ENCODE measurements at places on chromosomes 7 and 10.

GRCh38 chr7:70215491-70215890, 617.2 kb downstream of the AUTS2 start:
- DNase-seq, result no peak

- no peak for DNase-seq
These were observed 26.2 kb downstream of the GRID1 start for GRCh38 chr10:86340176-86340990.

GRCh38 chr7:27116962-27117886, 13.3 kb downstream of the HOXA4 start:
- no peak for DNase-seq

DNA sequence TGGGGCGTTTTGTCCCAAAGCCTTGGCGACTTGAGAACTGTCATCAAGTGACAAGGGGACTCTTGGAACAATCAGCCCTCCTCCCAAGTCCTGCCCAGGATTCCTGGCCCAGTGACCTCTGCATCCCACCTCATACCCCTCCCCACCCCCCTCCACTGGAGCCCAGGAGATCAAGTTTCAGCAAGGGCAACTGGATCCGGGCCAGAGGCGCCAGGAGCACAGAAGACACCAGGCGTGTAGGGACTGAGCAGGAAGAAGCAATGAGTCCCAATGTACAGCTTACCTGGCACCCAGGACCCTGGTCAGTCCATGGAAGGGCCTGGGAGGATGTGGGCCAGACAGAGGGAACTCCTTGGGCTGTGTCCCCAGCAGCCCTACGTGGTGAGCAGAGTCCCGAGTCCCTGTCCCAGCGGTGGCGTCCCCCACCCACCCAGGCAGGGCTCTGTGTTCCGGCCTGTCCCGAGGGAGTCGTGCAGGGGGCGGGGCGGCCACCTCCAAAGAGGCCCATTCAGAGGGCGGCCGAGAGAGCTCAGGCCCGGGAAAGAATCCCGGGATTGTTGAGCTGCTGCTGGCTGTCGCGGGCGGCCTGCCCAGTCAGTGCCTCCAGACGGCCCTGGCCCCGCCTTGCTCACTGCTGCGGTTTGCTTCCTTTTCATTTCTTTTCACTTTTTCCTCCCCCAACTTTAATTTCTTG, 254.1 kb downstream of the TNS3 start:
- DNase-seq, result peak; percentile 84

GRCh38 chr10:101774589-101775272, 1.2 kb downstream of the FGF8 start:
- DNase-seq, result no peak

DNA sequence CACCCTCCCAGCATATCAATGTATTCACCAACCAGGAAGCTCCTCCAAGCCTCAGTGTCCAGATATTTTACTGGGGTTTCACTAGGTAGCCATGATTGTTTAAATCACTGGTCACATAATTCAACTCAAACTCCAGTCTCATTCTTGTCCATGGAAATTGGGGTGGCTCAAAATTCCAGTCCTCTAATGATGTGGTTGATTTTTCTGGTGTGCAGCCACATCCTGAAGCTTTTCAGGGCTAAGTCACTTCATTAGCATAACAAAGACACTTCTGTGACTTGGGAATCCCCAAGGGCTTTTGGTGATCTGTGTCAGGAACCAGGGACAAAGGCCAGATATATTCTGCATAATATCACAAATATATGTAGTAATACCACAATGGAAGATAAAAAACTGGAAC, 786.9 kb upstream of the IGFBP3 start:
- no peak for DNase-seq

DNA sequence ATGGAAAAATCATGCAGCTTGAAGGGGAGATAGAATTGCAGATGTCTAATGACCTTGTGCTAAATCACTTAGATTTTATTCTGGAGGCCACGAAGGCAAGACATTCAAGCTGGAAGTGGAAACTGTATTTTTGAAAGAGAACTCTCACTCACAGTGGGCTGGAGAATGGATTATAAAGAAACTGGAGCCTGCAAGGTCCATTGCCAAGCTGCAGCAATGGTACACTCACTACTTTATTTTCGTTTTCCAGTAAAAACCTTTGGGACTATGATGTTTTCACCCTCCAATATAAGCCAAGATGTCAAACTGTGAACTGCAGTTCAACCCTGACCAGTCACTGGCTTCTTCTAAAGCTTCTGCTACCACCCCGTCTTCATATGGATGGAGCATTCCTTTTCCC, 62.0 kb downstream of the SKIDA1 start:
- no peak for DNase-seq

DNA sequence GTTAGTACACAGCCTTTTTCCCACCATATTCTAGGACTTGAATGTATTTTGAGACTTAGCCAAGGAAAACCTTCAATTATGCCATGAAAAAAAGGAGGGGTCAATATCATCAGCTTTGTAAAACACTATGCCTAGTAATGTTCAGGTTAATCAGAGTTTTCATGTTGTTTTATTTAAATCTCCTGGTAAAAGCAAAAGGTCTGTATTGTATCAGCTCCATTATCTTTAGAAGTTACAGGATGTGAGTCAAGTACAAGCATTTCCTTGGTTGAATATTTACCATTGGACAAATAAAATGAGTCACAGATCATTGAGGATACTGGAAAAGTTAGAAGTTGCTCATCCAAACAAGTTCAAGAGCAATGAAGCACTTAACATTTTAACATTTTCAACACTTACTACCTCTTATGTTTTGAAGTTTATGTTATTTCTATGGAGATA, 89.9 kb upstream of the CAPZA2 start:
- DNase-seq, result no peak

DNA sequence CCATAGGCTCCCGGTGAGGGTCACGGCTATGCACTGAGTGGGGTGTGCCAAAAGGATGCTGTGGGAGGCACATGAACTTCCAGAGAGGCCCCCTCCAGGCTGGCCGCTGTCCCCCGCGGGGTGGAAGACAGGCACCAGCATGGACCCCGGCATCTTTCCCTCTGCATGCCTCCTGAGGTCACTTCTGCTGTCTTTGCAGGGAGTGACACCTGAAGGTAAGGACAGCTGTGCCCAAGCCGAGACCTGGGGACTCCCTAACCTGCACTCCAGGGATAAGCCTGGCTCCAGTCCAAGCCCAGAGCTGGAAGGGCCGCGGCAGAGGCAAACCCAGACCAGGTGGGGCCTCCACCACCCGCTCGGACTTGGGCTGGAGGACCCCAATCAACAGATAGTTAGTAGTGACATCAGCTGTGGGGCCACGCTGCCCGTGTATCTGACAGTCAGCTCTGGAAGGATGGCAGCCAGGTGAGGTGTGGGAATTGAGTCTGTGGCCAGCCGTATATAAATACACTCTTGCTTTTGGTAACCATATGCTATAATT, 340.7 kb upstream of the MKI67 start:
- no peak for DNase-seq

Measured in hippocampal formation (tissue), 2 donors.